ENCODE measurements at places on chromosomes 1 and 21.

DNA sequence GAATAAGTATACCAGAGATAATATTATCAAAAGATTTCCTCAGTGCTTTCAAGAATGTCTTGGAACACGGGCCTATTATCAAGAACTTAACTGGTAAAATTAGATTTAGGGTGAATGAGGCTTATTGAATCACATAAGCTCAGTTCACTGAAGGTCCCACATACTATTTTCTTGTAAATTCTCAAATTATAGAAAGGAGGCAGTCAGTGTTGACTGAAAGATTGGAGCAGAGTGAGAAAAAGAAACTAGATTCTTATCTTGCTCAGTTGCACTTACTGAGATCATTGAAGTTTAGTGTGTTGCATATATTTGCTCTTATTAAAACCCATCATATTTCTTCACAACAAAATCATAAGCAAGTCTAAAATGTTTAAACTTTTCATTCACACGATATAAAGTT lies 3.9 kb upstream of the RGS1 start:
- DNase-seq: no peak

DNA sequence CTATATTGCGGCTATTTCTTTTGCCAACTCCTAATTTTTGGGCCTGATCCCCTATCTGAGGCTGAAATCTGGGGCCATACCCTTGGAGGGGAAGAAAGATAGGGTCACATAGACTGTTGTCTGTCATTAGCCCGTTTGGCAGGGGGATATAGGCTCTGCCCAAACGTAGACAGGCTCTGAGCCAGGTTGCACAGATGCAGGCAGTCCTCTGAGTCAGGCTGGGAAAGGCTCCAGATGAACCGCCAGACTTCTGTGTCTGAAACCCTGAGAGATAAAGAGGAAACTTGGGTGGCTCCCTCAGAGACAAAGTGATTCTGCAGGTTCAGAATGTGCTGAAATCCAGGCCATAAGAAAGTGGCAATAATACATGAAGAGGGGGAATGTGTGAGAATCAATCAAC lies 4.0 kb upstream of the CAP1 start:
- no peak for DNase-seq

DNA sequence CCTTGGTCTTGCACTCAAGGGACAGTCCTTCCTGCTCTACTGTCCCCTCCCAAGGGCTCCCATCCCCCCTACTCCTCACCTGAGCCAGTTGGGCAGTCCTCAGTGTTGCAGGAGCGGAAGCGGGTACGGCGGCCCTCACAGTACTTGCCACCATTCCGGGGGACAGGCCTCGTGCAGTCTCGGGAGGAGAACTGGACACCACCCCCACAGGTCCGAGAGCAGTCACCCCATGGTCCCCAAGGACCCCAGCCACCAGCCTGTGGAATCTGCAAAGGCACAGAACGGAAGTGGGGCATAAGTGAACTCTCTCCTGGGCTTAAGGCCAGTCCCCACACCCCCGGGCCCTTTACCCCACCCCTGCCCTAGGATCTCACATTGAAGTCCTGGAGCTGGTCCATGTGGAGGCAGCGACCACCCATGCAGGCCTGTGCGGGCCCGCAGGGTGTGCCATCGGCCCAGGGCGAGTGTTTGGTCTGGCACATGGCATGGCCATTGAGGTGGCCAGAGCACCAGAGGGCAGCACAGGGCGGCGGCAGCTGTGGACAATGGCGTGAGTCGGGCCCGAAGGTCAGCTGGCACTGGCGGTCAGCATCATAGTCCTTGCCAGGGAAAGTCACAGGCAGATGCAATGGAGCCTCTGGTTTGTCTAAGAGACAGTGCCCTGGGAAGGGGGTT lies 5.2 kb downstream of the ADAMTS4 start:
- no peak for DNase-seq

- DNase-seq: no peak
Observed at GRCh38 chr1:225755671-225756319, 21.8 kb upstream of the SRP9 start.

DNA sequence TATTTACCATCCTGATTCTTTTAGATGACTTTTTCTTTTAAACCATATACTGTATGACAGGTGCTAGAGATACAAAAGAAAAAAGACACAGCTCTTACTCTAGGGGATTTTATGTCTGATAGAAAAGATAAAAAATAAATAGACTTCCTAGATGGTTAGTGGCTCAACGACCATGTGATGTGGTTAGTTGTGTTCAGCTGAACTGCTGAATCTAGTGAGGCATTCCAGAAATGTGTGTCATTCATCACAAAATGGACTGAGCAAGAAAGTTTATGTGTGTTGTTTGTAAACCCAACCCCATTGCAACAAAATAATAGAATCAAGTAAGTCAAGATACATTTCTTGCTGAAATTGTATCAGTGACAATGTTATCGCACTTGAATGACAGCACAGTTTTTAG lies 205.8 kb upstream of the LYPLAL1 start:
- DNase-seq: no peak

DNA sequence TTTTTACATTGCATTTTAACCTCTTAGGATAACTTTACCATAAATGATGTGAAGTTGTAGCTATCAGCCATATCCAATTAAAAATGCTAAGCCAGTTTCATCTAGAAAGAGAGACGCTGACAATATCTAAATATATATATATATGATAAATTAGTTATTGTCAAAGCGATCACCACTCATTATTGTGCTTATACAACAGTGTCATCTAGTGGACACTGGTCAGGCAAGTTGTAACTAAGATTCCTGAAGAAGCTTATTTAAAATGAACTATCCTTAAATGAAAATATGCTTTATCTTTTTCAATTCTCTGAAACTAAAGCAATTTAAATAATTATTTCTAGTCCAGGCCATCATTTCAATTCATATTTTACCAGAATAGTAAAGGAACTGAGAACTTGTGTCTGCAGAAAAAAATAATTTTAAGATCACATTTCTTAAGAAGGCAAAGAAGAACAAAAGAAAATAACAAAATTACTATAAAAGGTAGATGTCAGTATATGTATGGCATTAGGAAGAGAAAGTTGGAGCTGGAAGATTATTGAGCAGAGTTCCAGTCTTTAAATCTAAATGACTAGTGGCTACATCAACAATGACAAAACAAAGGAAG lies 193.3 kb upstream of the SNX7 start:
- peak; percentile 41 for DNase-seq

DNA sequence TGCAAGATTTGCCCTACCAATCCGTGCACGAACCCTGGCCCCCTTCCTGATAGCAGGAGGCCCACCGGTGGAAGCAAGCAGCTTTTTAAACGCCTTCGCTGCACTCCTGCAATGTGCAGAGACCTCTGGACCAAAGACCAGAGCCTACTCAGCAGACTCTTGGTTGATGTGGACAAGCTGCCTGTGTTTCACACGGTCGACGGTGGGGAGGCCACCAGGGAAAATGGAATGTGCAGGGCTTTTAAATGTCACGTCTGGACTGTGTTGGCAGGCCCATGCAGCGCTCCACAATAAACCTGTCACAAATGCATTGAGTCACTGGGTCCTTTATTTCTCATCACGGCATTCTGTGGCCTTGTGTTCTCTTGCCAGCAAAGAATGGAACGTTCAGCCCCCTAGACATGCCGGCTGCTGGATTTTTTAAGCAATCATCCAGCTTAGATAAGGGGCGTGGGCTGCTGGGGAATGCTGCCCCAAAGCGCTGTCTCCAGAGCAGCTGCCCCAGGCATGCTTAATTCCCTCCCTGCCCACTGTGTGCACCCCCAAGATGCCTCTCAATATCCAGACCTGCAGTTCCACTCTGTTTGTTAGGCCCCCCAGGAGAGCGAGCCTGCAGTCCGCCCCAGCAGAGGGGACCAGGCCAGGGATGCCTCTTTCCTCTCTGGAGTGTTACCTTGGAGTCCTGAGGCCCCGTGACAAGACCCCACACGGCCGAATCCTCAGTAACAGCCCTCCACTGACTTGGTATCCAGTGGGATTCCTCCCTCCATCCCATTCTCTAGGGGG lies 71.3 kb downstream of the ATP5PO start:
- DNase-seq: no peak

- DNase-seq: no peak
Observed at GRCh38 chr1:223611936-223612335, 53.6 kb downstream of the CAPN8 start.

GRCh38 chr21:18476639-18477038 lies 73.1 kb upstream of the TMPRSS15 start:
- DNase-seq: no peak

DNA sequence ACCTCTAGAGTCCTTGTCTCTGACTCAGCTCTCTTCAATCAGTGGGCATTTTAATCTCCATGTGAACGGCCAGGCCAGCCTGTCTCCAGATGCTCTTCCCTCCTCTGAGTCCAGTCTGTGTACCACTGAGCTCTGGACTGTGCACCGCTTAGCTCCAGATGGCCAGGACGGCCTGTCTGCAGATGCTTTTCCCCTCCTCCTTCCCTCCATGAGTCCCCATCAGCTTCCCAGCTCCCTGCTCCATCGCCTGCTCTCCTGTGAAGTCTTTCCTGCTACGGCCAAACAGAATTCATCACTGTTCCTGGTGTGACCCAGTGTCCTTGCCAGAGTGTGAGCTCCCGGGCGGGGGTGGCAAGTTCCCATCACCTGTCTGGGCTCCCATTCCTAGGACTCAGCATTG lies 42.0 kb downstream of the STUM start:
- no peak for DNase-seq

DNA sequence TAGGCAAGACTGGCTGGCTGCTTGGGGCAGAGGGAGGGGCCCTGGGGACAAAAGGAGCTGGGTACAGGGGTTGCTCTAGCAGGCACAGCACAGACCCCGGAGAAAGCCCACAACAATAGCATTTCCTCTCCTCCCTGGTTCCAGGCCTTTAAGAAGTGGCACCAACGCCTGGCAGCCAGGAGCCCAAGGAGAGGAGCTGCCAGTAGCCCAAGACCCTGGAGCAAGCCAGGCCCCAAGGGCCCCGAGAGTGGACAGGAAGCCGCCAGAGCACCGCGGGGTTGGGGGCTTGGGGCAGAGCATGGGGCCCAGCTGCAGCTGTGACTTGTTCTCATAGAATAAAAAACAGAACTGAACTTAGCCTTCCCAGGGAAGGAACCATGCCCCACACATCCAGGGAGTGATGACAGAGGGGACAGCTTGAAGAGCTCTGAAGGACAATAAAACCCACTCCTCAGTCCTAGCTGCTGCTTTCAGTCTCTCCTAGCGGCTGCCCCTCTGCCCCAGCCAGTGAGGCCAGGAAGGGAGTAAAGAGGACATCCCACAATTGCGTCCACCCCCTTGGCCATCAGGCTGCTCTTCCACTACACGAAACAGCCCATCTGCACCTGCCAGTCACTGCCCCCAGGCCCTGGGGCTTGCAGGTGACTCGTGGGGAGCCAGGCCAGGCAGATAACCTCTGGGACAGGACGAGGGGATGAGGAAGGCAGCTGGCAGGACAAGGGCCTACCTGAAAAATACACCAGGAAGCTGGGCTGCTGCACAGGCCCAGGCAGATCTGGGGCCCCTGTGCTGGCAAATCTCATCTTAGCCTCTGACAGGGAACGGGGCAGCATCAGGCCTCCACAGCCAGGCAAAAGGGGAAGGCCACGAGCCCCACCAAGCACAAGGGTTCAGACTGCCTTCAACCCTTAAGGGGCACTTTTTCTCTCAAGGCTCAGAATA lies 16.4 kb downstream of the MTHFR start:
- no peak for DNase-seq

GRCh38 chr1:207794861-207795260 lies 43.0 kb downstream of the CD46 start:
- DNase-seq: no peak

DNA sequence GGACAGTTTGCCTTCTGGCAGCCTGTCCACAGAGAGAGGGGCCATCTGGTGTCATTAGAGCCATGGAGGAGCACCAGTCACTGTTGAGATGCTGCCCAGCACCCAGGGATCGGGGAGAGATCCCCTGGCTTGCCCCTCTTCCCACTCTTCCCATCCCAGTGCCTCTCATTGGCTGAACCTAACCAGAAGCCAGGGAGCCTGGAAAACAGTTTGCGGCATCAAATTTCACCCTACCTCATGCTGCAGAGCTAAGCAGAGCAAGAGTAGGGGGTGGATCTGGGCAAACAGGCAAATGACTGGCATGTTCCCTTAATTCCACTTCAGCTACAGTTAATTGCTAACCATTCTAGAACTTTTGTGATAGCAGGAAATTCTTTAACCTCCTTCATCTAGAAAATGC lies 19.1 kb downstream of the TRAF5 start:
- peak; percentile 58 for DNase-seq

DNA sequence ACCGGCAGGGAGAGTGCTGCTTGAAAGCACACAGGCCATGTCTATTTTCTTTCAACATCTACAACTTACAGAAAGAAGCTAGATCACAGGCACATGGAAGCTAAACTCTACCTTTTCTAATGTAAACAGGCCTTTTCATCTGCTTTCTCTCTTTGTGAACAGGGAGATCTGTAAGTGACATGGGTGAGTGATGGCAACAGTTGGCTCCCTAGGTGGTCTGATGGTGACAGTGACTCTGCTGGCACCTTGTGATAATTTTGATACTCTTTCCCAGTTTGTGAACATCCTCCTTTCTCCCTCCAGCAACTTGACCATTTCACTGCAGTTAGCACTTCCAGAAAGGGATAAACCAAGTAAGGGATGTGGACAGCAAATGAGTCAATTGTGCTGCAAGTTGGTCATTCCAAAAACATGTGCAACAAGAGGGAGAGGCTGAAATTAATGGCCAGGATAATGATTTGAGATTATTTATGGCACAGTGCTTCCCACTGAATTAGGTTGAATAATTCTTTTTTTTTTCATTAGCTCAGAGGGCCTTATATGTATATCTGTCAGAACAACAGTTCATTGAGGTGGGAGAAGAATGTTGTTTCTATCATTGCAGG lies 89.5 kb downstream of the XCL2 start:
- no peak for DNase-seq

DNA sequence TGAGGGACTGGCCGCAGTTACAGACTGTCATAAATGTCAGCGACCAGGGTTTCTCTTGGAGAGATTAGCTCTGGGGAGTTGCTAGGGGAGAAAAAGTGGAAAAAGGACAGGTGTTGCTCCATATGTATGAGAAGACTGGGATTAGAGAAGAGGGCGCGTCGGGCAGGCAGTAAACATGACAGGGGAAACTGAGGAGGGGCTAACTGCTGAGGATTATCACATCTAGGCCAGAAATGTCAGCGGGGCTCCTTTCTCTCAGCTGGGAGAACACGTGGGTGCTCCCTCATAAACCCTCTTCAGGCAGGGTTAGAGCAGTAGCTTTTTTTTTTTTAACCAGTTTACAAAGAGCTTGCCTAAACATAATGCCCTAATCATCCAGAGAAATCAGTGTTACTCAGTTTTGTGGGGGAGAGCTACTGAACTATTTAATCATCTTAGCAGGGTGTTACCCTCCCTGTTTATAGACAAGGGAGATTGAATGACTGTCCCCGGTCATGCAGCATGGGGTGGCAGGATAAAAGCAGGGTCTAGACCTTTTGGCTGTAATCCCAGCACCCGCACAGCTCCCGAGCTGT lies 35.2 kb downstream of the ELAPOR1 start:
- DNase-seq: no peak

- DNase-seq: no peak
Observed at GRCh38 chr1:185535621-185536020, 198.6 kb upstream of the HMCN1 start.

DNA sequence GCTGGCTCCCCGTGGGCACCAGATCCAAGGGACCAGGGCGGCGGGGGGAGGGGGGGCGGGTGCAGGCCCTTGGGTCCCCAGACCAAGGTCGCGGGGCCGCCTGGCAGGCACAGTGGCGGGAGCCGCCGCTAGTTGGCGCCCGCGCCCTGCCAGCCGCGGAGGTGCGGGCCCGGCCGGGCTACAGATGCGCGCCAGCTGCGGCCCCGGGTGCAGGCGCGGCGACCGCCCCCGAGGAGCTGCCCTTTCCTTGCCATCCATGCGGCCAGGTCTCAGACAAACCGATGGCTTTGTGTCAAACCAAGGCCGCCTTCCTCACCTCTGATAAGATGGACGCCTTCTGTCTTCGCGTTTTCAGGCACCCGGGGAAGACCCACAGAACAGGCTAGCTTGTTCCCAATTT lies 2.2 kb upstream of the RUNX3 start:
- no peak for DNase-seq

Measured in NCI-H526 (cell line).